AG20443 (cell line): ENCODE measurements at places on chromosomes 12 and 14.

GRCh38 chr14:79730953-79731352 is 480.4 kb downstream of the DIO2 start:
- no peak for DNase-seq

- DNase-seq: peak; percentile 36
These were observed 26.2 kb downstream of the KITLG start for GRCh38 chr12:88553941-88554658.

- DNase-seq: no peak
These were observed 903.6 kb upstream of the TMEM132C start for GRCh38 chr12:127363392-127363791.

DNA sequence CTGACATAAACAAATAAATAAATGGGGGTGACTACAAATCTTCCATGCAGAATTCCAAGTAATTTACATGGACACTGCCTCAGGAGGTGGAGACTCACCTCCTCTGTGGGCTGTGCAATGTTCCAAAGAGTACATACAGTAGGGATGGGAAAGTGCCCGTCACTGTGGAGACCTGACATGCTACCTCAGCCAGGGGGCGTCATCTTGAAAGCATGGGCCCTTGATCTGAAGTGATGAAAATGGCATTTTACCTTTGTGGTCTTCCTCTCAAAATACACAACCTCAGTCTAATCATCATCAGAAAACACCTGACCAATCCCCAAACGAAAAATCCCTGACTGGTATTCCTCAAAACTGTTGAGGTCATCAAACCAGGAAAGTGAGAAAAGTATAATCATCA is 48.4 kb downstream of the ANAPC7 start:
- DNase-seq: no peak

GRCh38 chr12:84986586-84986985 is 49.5 kb downstream of the TSPAN19 start:
- DNase-seq: no peak

DNA sequence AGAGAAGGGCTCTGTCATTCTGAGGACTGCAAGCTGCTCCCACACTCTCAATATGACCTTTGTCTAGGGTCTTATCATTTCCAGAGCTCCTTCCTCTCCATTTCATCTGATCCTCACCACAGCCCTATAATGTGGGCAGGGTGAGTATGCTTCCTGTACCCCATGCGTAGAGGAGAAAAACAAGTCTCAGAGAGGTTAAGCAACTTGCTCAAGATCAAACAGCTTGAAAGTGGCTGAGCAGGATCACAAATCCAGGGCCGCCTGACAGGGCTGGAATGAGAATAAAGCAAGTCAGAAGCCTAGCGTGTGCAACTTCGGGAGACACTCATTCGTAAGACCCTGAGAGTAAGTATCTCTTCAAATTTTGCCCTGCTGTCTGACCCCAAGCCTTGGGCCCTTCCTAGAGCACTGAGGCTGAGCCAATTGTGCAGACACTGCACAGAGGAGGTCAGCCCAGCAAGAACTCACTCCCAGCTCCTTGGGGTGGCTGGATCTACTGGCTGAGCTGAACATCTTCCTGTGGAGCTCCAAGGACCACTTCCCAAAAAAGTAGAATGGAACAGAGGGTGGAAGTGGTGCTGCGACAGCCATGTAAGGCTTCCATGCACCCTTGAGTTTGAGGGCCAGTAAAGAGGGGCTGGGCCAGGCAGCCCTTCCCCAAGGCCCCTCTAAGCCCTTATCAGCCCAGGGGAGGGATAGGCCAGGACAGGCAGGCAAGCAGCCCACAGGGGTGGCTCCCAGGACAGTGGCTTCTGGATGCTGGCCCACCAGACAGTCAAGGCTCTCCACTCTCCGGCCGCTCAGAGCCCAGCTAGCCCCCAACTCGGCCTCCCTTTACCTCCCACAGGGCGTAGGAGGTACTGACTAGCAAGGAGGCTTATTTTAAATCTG is 10.5 kb downstream of the ZFP36L1 start:
- no peak for DNase-seq

GRCh38 chr12:95115641-95116040 is 42.2 kb upstream of the NR2C1 start:
- DNase-seq: no peak

- DNase-seq: no peak
These were observed 500.7 kb downstream of the TMEM117 start for GRCh38 chr12:44336577-44336976.

DNA sequence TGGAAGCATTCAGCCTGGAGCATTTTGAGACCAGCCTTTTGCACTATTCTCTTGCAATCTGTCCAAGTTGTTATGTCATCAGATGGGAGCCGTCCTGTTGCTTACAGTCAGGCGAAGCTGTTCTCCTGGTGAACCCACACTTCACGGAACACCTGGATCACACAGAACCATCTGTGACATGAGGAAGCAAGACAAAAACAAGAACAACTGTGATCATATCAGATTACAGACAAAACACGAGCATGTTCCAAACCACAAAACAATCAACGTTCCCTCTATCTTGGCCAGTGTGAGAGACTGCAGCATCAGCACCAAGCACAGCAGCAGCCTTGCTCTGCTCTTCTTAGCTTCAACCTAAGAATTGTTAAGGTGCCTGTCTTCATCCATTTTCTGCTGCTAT is 180.5 kb upstream of the SFSWAP start:
- DNase-seq: no peak

DNA sequence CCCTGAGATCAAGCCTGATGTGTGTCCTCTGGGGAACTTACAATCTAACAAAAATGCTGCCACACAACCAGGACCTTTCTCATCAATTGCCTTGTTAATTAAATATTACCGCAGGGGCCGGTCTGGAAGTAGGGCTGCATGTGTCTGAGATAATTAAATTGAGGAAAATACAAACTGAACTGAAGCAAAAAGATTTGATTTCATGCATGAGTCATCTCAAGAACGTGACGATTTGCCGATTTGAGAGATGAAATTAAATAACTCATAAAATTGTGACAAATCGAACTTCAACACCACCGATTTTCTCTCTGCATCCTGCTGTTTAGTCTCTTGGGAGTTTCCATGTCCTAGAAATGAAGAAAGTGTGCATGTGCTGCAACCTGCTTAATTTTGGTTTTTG is 94.6 kb upstream of the DAAM1 start:
- DNase-seq: no peak

DNA sequence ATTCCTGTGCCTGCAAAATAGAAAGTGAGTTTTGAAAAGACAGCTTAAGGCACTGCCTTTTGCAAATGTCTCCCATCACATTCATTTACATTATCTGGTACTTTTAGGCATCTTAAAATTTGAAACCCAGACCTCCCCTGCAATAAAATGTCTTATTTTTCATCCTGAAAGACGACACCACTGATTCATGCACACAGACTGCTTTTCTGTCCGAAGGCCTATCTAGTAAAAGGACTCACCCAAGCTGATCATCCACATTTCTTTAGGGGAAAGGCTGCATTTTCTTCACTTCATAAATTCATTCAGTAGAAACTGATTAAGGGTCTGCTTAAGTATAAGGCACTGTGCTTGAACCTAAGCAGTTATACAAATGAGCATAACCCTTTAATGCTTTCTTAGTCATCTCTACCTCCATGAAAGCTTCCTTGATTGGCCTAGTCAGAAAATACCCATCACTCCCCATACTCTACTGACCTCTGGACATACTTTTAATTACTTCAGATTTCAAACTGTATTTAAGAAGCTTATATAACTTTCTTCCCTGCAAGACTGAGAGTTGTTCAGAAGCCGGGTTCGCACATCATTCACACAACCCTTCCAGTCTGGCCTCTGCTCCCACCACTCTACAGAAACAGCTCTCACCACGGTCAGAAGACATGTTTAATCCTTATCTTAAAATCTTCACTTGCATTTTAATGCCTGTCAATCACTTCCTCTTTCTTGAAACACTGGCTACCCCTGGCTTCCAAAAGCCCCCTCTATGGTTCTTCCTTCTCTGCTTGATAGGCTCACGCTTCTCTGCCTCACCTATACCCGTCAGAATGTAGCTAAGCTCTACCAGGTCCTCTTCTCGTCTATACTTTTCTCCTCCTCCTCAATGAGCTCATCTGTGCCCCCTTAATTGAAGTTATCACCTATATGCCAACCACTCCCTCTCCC is 288.6 kb downstream of the MED13L start:
- no peak for DNase-seq

DNA sequence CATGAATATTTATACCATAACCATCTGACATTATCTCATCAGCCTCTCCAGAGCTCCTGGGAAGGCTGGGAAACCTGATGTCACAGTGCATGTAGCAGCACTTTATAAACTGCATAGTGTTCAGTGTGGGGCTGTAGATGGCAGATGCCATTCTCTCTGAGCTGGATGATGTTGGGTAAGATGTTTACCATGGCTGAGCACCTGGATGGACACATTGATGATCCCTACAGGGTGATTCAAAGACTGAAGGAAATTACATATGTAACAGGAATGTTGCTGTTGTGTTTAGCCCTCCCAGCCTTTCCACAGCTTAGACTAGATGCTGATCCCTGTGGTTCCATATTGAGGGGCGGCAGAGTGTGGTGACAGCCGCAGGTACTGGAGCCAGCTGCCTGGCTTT is 37.4 kb downstream of the IFT43 start:
- DNase-seq: no peak

DNA sequence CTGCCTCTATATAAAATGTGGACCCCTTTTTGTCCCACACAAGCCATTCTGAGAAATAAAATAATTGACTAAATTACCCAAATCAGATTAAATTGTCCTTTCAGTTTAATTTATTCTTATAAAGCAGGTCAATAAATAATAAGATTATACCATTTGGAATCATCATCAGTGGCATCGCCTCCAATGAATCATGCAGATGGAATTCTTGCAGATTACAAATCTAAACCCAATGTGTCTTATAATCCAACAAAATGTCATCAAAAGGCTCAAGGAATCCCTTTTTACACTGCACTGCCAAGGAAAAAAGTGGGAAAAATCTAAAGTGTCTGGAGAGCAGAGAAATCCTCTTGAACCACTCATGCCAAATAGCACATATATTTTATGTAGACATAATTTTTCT is 138.2 kb upstream of the TSPAN8 start:
- no peak for DNase-seq

DNA sequence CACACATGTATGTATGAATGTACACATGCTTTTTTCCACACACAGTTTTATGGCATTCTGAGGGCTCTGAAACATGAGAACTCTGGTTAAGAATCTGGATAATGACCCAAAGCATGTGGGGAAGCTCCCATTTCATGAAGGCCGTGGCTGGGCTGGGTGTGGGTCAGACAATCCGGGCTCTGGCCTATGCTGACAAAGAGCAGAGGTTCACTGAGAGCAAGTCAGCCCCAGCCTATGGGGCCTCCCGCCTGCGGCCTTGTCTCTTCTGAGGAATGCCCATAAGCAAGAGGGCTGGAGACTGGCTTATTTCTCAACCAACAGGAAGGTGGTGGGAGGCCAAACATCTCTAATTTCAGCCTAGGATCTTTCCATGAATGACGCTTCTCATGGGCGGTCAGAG is 8.5 kb downstream of the MYH6 start:
- DNase-seq: no peak
